ENCODE measurements at places on chromosomes 1 and 21.

DNA sequence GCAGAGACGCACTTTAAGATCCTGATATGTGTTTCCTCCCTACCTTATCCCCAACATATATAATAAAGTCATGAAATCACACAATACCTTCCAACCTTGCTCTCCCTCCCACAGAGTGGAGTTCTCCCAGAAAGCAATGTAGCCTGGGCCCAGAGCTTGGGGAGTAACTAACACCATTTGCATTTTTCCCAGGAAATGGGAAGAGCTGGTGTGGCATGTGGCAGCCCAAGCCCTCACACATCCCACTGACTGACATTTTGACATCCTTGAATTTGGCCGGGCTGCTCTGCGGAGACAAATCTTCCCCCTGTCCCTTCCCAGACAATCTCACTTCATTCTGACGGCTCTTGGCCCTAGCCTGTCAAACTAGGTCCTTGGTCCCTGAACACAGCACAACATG lies 37.0 kb upstream of the ATP2B4 start:
- no peak for DNase-seq

- DNase-seq = no peak
Observed at GRCh38 chr1:77421504-77422233, 139.8 kb downstream of the AK5 start.

- DNase-seq = peak; percentile 62
Observed at GRCh38 chr1:226650236-226650841, 88.7 kb downstream of the ITPKB start.

DNA sequence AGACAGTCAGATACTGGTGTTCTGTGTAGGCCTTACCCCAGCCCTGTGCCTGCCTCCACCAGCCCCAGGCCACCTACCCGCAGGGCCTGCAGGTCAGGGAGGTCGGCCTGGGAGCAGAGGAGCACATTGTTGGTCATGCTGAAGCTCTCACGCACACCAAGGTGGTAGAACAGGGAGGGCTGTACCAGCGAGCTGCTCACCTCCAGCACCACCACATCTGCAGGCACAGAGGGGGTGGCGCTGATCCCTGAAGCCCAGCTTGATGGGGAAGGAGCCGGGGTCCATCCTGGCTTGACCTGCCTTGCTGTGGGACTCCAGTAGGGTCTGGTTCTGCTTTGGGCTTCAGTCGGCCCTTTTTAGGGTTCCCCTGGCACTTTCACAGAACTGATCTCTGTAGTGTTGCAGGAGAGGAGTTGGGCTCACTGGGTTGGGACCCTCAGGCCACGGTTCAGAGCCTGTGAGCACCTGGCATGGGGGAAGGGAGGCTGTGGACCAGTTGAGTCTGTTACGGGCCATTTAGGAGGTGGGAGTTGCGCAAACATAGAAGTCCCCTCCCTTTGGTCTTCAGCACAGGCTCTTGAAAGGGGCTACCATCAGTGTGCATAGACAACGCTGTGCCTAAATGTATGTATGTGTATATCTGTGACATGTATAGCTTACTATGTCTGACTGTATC lies 1.9 kb downstream of the MAP3K6 start:
- DNase-seq = peak; percentile 58

- DNase-seq = no peak
Observed at GRCh38 chr1:154176337-154176736, 15.6 kb downstream of the TPM3 start.

DNA sequence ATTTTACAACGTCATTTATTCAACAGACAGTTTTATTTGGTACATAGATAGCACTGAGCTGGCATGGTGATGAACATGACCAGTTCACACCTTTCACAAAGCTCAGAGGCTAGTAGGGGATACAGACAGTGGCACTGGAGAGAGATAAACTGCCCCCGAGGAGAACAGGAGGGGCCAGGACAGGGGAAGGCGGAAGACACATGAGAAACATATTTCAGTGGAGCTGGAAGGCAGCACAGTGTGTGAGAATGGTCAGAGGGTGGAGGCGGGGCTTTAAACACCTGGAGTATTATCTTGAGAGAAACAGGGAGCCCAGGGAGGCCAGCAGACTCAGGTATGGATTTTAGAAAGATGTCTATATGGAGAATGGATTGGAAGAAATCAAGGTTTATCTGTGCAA lies 49.5 kb downstream of the CHML start:
- DNase-seq = no peak

GRCh38 chr21:18155508-18156193 lies 89.0 kb upstream of the CHODL start:
- DNase-seq = no peak

- DNase-seq = no peak
Observed at GRCh38 chr1:200311256-200311655, 98.6 kb downstream of the ZNF281 start.

DNA sequence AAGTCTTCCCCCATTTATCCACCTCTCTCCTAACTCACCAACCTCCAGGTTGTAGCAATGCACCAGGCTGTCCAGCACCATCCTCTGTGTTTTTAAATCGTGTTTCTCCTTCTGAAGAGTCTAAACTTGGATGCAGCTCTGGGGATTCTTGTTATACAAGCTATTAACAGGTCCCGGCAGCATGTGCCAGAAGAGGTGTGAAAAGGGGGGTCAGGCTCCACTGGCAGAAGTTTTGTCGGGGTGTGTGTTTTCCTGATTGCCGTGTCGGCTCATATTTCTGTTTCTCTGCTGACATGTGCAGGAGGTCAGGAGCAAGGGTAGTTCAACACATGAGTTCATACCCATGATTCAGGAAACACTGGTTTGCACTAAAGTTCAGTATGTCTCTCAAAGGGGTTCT lies 658.6 kb upstream of the CAMK1G start:
- no peak for DNase-seq

GRCh38 chr1:215263636-215264035 lies 181.1 kb downstream of the KCNK2 start:
- no peak for DNase-seq

DNA sequence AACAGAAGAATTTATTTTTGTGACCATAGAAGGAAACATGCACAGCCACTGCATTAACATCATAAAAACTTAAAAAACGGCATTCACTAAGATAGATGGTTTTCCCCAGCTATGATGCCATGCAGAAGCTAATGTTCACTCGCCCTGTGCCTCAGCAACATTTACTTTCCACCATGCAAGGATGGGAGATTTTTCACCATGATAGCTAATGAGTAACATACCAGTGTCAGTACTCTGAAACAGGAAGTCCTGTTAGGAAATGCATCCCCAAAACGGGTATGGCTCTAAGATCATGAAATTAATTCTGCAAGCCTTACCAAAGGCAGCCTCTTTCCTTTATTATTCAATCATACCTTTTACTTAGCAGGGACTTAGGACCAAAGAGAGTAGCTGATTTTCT lies 17.5 kb upstream of the VAMP3 start:
- DNase-seq = no peak

DNA sequence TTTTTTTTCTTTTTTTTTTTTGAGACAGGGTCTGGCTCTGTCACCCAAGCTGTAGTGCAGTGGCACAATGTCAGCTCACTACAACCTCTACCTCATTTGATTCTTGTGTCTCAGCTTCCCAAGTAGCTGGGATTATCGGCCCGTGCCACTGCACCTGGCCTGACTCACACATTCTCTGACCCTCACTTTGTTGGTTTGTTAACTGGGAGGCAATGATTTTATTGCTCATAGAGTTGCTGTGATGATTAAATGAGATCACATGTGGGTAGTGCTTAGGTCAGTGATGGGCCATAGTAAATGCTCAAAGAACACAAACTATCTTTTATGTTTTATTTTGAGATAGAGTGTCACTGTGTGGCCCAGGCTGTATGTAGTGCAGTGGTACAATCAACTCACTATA lies 47.3 kb upstream of the SSBP3 start:
- no peak for DNase-seq

- no peak for DNase-seq
Observed at GRCh38 chr1:218395916-218396315, 50.8 kb downstream of the TGFB2 start.

DNA sequence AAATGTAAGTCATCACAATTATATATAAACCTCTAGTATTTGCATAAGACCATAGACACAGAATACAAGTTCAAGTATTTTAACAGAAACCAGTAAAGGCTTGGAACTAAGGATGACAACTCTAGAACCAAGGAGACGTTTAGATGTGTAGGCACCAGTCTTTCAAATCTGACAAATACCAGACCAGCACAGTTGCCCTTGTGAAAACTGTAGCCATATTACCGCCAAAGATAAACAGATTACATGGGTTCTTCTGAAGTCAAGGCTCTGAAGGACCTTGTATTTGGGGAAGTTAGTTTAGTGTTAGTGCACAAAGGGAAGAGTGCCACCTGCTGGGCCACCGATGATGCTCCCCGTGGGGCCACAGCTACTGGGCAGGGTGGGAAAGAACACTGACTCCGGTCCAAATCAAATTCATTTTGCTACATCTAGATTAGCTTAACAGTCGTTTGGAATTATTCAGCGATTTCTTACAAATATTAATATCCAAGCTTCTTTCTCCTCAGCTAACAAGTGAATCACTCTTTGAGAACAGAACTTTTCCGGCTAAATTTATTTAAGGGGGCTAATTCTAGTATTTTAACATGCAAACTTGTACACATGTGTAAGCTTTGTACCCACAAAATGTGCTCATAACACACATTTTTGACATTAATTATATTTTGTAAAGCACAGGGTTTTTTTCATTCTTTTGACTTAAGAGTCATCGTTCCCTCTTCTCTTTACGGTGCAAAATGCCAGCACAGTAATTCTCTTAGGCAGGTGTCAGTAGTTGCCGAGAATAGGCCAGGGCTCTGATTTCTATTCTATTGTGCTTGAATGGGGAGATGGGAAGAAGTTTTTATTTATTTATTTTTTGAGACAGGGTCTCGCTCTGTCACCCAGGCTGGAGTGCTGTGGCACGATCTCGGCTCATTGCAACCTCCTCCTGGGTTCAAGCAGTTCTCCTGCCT lies 8.0 kb upstream of the NIBAN1 start:
- peak; percentile 86 for DNase-seq

DNA sequence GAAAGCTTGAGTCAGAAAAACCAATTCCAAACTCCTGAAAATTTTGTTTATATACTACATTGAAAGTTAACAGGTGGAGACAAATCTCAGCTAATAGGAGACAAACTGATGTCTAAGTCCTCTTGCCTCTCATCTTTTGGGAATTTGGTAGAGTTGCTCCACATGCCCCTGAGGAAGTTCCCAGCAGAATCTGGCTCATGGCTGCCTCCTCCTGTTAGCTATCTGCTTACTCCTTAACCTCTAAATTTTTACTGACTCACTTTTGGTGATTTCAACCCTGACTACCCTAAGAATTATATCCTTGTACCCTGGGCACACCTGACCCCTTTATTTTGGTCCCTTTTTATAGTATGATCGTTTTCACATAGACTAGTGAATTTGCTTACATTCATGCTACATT lies 633.7 kb upstream of the USP24 start:
- DNase-seq = no peak

DNA sequence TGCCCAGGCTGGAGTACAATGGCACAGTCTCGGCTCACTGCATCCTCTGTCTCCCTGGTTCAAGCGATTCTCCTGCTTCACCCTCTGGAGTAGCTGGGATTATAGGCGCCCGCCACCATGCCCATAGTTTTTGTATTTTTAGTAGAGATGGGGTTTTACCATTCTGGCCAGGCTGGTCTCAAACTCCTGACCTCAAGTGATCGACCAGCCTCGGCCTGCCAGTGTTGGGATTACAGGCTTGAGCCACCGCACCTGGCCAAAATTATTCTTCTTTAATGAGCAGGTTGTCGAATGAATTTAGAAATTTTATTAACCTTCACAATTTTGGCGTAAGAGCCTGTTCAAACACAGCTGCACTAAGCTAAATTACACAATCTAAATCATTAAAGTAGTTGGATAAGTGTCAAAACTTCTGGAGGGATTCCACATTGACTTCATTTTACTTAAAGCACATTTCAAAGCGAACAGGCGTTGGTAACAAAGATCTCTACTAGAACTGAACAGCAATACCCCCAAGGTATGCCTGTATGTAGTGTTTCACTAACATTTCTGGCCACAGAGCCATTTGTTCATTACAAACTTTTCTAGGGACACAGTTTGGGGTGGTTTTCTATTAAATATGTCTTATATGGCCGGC lies 5.2 kb upstream of the CTH start:
- DNase-seq = no peak

DNA sequence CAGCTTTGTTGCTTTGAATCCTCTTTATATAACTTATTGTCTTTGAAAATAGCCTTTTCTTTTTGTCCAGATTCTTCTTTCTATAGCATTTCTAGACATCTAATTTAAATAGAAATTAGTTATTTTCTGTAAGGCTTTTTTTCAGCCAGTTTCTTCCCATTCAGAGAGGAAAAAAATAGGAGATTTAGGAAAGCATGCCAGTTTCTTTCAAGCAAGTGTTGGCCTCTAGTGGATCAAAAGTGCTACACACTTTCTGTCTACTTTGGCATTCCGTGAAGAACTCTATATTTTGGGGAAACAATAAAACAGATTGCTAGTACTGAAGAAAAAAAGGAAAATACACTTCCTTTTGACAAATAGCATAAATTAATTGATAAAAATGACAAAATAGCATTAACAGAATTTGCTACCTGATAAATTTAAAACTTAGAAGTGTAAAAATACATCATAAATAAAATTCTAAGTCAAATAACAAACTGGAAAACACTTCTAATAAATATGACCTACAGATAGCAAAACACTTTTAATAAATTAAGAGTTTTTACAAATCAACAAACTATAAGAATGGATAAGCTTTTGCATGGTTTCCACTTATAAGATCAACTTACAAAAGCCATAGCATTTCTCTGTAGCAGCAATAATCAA lies 13.1 kb upstream of the EXO1 start:
- no peak for DNase-seq

- DNase-seq = no peak
Observed at GRCh38 chr1:197042676-197043341, 24.3 kb downstream of the F13B start.

DNA sequence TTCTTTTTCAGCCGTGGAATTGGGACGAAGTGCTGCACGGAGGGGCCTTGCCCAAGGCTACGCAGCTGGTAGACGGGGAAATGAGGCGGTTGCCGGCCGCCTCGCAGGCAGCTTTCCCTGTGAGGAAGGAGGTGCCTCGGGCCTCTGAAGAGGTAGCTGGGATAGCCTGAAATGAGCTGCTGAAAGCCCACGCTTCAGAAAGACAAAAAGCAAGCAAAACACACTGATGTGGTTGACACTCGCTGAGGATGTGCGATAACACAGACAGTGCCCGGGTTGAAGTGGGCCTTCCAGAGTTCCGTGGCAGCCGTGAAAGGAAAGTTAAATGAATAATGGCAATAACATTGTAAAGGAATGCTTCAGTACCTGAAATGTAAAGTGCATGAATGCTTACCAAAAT lies 47.2 kb downstream of the S1PR1 start:
- no peak for DNase-seq

- peak; percentile 99 for DNase-seq
Observed at GRCh38 chr1:23800400-23801337, at the start of gene GALE. Gene GALE (minus strand): TSS chr1:23800754. CDS start chr1:23799007, 1,747 bp downstream.

GRCh38 chr1:29389533-29390041 lies 153.3 kb downstream of the PTPRU start:
- no peak for DNase-seq

GRCh38 chr1:43269627-43270375 lies at the start of gene TMEM125:
Gene TMEM125 (plus strand): TSS chr1:43269983. CDS start chr1:43272723, 2,740 bp downstream.
- no peak for DNase-seq

DNA sequence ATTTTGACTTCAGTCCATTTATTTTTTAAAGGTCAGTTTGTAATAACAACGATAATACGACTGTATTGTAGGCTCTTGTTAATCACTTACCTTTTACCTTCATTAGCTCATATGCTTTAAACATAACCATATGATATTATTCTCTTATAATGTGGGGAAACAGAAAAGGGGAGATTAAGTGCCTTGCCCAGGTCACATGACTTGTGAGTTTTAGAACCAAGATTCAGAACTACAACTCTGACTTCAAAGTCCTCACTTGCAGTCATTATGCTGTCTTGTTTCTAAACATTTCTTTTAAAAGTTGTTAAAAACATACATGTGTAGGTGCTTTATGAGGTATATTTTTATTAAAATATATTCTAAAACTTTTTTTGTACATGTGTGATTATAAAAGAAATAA lies 41.1 kb downstream of the SUCO start:
- no peak for DNase-seq
